Activated CD4-positive, alpha-beta T cell treated with anti-CD3 and anti-CD28 coated beads, Interleukin-2, amount 10 ng/mL, durations not matched to agents 24 days and 14 days (primary cell): ENCODE measurements at places on chromosomes 2 and 18. TPM values are rescaled to one million over a fixed set of nuclear protein-coding genes. Genes with fewer than 3 reads are reported as not detected.

Gene PLB1
- 0.63 and 1.8 TPM in 2 replicates for total RNA-seq

Gene POLR1A
- total RNA-seq: 66.8 and 73.5 TPM in 2 replicates

Gene CHRND
- total RNA-seq: not detected in 2 replicates

Gene NEU2
- total RNA-seq: not detected in 2 replicates

Gene GKN1
- total RNA-seq: not detected in 2 replicates

Gene OSR1
- not detected in 2 replicates for total RNA-seq

Gene FIGN
- total RNA-seq: not detected in 2 replicates

Gene IAH1
- 76.0 and 78.6 TPM in 2 replicates for total RNA-seq

- DNase-seq: no peak
These were observed 128.7 kb downstream of the VAPA start for GRCh38 chr18:10042492-10042891.

- DNase-seq: no peak
These were observed 353.2 kb upstream of the CWC22 start for GRCh38 chr2:180360283-180360618.

DNA sequence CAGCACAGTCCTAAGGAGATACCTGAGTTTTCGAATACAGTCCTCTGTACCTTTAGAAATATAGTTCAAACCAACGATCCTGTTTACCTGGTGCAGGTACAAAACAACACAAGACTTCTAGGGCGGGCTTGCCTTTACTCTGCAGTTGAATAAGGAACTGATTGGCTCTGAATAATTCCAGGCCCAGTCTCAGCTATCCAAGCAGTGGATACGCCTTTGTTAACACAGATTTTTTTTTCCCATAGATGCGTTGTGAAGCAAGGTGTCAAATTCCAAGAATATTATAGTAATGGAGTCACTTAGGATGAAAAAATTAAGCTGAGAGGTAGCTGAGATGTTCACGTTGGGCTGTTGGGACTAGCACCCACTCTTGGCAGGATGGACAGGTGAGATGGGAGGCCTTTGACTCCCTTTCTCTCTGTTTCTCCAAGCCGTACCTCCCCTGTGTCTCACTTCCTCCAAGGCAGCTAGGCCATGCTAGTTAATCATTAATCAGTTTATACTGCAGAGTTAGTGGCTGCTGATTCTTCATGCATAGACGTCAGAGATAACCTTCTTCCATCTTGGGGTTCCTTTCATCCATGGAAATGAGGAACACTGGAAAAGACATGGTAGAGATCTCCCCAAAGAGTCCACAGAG lies 380.8 kb upstream of the ACVR2A start:
- no peak for DNase-seq

DNA sequence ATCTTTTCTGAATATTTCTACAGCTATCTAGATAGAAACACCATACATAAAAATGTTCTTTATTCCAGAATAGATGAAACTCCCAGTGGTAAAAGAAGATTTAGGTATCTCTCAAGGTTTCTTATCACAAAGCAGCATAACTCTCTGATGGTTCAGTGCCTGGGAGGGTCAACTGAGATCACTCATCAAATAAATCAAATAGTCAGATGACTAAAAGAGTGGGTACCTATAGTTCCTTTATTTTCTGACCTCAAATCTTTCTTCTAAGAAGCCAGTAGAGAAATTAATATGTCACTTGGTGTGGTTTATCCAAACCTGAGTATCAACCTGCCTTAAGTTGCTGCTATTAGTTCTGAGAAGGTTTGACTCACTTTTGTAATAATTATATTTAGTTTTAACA lies 120.9 kb downstream of the TMEFF2 start:
- DNase-seq: no peak

DNA sequence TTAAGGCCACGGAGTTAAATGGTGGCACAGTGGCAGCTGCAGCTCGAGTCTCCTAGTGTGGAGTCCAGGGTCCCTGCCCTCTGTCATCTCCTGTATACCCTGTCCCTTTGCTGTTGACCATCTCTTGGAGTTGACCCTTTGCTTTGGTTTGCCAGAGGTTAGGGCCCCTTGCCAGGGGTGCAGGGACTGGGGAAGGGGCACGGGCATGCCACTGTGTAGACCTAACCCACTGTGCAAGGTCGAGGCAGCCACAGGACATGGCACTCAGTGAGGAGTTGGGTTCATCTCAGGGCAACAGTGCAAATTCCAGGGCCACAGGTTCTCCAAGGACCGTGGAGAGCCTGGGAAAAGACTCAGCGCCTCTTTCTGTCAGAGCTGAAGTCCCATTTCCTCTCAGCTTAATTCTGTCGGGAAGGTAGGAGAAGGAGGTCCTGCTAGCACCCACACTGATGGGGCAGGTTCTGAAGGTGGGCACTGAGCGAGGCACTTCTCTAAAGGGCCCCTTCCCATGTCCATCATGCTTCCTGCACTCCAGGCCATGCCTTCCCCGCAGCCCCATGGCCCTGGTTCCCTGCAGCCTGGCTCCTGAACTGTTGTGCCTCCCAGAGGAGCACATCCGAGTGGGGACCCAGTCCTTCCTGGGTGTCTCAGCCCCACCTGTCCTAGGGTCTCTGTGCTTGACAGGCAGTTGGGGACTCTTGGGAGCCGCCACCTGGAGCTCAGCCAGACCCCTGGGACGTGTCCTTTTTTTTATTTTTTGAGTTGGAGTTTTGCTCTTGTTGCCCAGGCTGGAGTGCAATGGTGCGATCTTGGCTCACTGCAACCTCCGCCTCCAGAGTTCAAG lies 2.8 kb downstream of the KHK start:
- no peak for DNase-seq

DNA sequence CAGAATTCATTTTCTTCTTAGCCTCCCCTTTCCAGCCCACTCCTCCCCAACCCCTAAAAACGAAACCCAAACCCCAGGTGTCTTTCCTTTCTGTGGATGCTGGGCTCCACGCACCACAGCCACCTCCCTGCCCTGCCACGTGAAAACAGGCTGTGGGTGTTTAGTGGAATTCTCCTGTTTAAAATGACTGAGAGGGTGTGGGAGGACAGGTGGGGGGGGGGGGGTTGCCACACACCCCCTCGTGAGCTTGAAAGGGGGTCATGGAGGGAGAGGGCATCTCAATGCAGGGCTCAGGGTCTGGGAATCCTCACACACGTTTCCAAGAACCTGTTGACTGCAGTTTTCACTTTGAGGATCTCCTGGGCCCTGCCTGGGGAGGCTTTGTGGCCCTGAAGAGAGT lies 110.3 kb downstream of the FAM210A start:
- no peak for DNase-seq

- DNase-seq: no peak
These were observed 39.0 kb downstream of the NPC1 start for GRCh38 chr18:23547306-23547705.

DNA sequence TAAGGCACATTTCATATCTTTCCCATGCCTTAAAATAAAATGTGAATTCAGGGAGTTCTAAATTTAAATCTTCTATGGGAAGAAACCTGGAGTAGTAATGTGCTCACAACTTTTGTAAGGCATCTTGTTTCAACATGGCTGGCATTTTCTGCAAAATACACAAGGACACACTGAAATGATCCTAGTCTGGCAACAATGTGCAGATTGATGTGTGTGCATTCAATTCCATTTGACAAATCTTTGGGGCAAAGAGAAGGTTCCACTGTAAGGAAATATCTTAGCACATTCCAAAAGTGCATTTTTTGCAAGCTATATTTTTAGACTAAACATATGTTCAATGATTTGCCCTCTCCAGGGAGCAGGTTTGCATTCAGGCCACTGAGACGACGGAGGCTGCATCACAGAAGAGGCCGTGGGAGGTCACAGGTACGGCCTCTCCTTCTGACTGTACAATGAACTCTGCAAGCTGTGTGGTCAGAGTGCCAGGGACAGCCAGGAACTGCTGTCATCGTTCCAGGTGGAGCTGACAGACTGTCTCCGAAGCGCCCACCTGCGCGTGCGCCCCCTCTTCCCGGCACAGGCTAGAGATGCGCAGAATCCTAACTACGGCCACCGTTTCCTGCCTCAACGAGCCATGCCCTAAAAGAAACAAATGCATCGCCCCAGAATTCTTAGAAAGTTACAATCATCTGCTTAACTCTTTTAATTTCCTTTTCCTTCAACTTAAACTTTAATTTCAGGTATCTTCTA lies 149.2 kb upstream of the POU3F3 start:
- no peak for DNase-seq

GRCh38 chr2:9310377-9310776 lies 103.8 kb downstream of the ASAP2 start:
- DNase-seq: no peak

DNA sequence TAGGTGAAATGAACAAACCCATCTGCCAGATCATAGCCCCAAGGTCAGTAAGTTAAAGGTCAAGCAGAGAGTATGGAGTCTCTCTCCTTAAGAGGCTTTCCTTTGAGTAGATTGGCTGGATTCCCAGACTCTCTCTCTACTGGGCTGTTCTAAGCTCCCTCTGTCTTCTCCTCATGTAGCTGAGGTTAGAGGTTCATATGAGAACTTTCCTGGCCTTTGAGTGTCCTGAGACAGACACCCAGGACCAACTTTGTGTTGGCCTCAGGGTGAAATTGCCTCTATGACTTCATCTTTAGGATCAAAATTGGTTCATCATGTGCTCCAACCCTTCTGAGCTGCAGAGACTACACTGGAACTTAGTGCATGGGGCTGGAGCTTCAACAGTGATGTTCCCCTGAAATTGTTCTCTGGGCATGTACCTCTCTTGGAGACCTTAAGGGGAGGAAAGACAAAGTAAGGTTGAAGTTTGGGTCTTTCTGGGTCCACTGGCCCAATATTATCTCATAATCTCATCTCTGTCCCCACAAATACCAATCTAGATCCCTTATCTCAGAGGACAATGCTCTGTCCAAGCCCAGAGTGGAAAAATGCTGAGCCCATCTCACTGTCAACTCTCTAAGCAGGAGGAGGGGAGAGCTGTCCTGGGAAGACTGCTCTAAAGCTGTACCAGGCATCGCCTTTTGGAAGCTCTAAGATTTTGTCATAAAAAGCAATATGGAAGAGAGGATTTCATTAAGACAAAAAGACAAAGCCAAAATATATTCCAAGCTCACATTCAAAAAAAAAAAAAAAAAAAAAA lies 177.3 kb upstream of the ARL4C start:
- no peak for DNase-seq

GRCh38 chr2:200966770-200967169 lies 3.3 kb upstream of the ORC2 start:
- no peak for DNase-seq

DNA sequence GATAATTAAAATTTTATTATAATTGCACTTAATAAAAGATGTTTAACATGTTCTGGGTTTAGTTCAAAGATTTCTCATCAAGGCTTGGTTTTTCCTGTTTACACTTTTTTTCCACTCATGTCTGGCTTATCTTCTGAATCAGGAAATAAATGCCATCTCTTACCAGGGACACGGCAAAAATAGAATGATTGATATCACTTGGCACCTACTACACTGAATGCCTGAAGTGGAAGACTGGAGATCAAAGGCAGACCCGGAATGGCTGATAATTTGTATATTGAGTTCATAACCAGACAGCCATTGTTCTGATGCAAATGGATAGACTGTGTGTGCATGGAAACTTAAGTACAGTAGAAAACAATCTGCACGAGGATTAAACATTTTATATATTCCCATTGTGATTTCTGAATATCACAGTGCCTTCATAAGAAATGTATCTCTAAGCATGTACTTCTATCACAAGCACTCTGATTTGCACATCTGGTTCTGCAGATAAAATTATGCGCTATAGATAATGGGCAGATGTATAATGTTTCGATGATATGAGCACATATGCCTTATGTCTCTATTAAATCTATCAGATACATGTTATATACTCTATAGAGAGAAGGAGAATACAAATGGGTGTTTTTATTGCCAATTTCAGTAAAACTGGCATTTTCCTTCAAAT lies 304.8 kb downstream of the RND3 start:
- no peak for DNase-seq

DNA sequence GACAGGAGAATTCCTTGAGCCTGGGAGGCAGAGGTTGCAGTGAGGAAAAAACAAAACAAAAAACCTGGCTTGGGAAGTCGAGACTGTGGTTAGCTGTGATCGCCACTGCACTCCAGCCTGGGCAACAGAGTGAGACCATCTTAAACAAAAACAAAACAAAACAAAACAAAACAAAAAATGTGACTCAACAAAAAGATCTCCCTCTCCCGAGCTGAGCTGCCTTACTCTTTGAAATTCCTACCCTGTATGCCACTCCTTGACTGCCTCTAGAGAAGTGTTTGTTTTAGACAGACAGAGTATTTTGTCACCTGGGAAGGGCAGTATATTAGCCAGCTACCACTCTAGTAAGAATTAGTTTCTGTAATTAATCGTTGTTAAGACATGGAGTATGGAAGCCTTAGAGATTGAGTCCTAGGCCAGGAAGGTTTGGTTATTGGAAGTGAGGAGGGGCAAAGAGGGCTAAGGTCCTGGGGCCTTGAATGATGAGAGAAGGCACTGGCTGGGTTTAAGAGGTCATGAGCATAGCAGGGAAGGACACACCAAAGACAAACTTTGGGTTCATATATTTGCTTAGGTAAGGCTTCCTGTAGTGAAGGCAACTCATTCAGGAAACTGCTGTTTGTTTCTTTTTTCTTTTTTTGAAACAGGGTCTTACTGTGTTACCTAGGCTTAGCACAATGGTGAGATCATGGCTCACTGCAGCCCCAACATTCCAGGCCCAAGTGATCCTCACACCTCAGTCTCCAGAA lies 56.0 kb downstream of the HAUS1 start:
- no peak for DNase-seq

GRCh38 chr2:152890736-152891135 lies 172.3 kb downstream of the ARL6IP6 start:
- no peak for DNase-seq

GRCh38 chr2:145194673-145195072 lies 674.8 kb upstream of the ZEB2 start:
- DNase-seq: no peak

DNA sequence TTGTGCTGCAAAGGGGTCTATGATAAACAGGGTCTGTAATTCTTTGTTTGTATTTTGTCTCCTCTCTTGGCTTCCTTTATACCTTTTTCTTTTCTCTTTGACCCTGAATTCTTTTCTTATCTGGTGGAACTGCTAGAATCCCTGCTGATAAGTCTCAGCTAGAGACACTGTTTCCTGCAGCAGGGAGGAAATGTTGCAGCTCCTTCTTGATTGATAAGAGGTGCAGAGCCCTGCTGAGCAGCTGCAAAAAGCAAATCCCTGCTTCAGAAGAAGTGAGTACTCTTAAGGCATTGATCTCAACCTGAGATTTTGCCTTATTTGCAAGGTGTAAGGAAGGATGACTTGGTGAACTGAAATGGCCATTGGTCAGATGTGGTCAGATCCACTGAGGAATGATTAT lies 167.8 kb downstream of the NUP35 start:
- no peak for DNase-seq

DNA sequence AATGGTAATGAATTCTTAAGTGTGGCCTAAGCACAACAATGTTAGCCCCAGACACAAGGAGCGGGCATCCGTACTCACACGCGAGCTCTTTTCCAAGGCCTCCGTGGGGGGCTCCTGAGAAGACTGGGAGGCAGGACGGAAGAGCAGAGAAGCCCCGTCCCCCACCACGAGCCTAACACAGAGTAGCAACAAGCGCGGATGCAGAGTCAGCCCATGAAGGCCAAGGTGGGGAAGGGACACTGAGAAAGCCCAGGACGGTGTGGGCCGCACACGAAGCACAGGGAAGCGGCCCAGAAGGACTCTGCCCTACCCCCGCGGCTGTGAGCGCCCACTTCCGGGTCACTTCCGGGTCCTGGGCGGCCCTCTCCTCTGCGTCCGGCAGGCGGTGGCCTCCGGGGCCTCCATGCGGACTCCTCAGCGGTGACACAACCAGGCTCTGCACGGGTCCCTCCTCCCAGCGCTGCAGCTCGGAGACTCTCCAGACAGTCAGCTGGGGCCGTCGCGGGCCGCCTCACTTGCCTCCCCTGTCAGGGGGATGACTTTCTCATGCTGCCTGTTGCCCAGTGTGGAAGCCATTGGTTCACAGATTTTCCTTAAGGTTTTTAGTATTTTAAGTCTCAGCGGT lies 151.5 kb downstream of the MTCL1 start:
- no peak for DNase-seq

GRCh38 chr2:201194097-201194496 lies 11.2 kb downstream of the CASP10 start:
- DNase-seq: peak; percentile 65
